Motor neuron (in vitro differentiated cells): ENCODE measurements at places on chromosomes 12 and 14. TPM values are rescaled to one million over a fixed set of nuclear protein-coding genes. Genes with fewer than 3 reads are reported as not detected.

The NXPH4 gene
- total RNA-seq = 11.3 and 12.4 TPM in 2 replicates

The TCL1B gene
- total RNA-seq = 0.56 TPM in 1 of 2 replicates, not detected in the other

The CAPS2 gene
- total RNA-seq = 5.1 and 5.4 TPM in 2 replicates

The DHRS1 gene
- 20.3 and 34.5 TPM in 2 replicates for total RNA-seq

The SLC48A1 gene
- total RNA-seq = 7.2 and 7.9 TPM in 2 replicates

The LRIG3 gene
- total RNA-seq = 92.1 and 149 TPM in 2 replicates

The KRT75 gene
- 0.08 and 0.09 TPM in 2 replicates for total RNA-seq

The TIMELESS gene
- total RNA-seq = 12.1 and 14.5 TPM in 2 replicates

The PTGER2 gene
- total RNA-seq = 0.38 and 0.39 TPM in 2 replicates

The ARHGEF40 gene
- total RNA-seq = 21.6 and 21.9 TPM in 2 replicates

The VRTN gene
- total RNA-seq = 0.23 and 0.38 TPM in 2 replicates

The PRICKLE1 gene
- total RNA-seq = 4.6 and 4.9 TPM in 2 replicates

The ERP27 gene
- total RNA-seq = 0.19 TPM in 1 of 2 replicates, not detected in the other

The TMTC1 gene
- total RNA-seq = 98.0 and 98.4 TPM in 2 replicates

The TSPAN19 gene
- total RNA-seq = 0.62 and 1.2 TPM in 2 replicates

The TMEM179 gene
- total RNA-seq = 0.40 and 3.5 TPM in 2 replicates

The SAMD4A gene
- 38.6 and 44.2 TPM in 2 replicates for total RNA-seq

The ASCL1 gene
- total RNA-seq = 66.4 and 67.5 TPM in 2 replicates

The GALNT8 gene
- total RNA-seq = 12.0 and 13.0 TPM in 2 replicates

The KRT8 gene
- 1.1 and 1.2 TPM in 2 replicates for total RNA-seq

The PYM1 gene
- 33.2 and 38.5 TPM in 2 replicates for total RNA-seq

The DEGS2 gene
- total RNA-seq = 1.3 and 1.5 TPM in 2 replicates

The KRT82 gene
- 0.05 TPM in 1 of 2 replicates, not detected in the other for total RNA-seq

The CKAP4 gene
- 47.1 and 49.8 TPM in 2 replicates for total RNA-seq
